Motor neuron (in vitro differentiated cells): ENCODE measurements at places on chromosomes 4 and X. TPM values are rescaled to one million over a fixed set of nuclear protein-coding genes. Genes with fewer than 3 reads are reported as not detected.

Gene DMP1
- total RNA-seq, result not detected in 2 replicates

Gene CNGA1
- 0.05 and 0.25 TPM in 2 replicates for total RNA-seq

Gene EREG
- 0.09 TPM in 1 of 2 replicates, not detected in the other for total RNA-seq

Gene UCP1
- total RNA-seq, result not detected in 2 replicates

Gene ITIH6
- 0.26 TPM in 1 of 2 replicates, not detected in the other for total RNA-seq

Gene CTPS2
- 40.6 and 46.1 TPM in 2 replicates for total RNA-seq

Gene L1CAM
- 0.90 and 2.9 TPM in 2 replicates for total RNA-seq

Gene TAF7L
- total RNA-seq, result 0.07 and 0.59 TPM in 2 replicates

GRCh38 chrX:118164138-118164537, 47.5 kb upstream of the KLHL13 start:
- ATAC-seq, result no peak

DNA sequence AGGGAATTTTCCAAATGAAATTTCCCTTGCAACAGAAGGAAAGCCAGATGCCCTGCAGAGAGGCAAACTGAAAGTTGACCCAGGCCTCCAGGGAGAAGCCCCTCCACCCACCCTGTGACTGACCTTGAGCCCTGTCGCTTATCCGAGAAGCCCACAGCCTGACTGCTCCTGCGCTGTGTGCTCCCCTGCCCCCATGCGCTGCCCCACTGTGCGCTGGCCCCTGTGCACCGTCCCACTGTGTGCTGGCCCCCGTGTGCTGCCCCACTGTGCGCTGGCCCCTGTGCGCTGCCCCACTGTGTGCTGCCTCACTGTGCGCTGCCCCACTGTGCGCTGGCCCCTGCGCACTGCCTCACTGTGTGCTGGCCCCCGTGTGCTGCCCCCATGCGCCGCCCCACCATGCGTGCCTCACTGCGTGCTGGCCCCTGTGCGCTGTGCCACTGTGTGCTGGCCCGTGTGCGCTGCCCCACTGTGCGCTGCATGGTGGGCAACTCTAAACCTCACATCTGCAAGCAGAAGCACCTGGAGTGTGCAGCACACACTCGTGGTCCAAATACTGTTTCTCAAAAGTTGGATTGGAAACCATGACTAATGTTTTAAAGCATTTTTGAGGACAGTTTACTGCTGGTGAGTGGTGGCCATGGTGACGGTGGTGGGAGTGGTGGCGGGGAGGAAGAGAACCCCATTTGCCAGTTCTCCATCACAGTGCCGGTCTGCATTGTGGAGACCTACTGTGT, 8.3 kb upstream of the GRPEL1 start:
- ATAC-seq, result no peak

DNA sequence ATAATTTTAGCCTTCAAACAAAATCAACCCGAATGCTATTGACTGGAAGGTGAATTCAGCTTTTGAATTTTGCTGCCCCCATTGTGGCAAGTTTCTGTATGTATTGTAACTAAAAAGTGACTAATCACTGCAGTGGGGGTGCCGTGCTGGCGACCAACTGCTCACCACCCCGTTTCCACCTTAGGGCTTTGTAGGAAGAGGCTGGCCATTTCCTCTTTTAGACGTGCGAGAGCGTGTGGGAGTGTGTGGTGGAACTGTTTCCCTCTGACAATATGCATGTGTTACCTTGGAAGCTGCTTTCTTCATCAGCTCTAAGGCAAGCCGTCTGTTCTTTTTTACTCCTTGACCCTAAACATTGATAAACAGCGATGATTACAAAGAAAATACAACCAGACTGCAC, 78.8 kb downstream of the SEL1L3 start:
- ATAC-seq, result no peak

DNA sequence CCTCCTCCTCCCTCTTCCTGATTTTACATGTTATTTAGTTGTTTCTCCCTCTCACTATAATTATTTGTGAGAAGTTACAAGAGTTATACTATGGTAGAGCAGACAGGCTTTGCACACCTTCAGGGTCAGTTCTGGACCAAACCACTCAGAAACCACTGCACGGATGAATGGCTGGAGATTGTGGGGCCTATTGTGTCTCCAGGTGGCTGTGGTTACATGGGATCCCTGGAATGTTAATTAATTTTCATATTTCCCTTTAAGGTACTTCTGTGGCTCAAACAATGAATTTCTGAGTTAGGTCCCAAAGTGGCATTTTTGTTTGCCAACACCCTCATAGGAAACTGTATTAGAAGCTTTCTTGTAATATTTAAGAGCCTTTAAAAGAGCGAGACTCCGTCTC, 151.9 kb downstream of the BMPR1B start:
- ATAC-seq, result no peak

DNA sequence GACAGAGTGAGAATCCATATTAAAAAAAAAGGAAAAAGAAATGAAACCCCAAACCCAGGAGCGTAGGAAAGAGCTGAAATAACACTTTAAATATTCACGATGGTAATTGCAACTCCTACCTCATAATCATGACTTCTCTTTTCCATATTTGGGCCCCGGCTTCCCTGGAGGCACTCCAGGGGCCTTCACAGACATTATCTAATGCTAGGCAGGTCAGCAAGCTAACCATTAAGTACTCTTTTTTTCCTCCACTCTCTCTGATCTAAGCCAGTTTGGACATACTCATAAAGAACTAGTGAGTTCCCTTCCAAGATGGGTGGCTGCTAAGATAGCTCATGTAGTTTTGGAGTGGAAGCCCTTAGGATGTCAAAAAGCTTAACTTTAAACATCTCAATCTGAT, 83.2 kb downstream of the SH3KBP1 start:
- ATAC-seq, result no peak

- ATAC-seq, result no peak
These were observed 73.3 kb downstream of the NCAPG start for GRCh38 chr4:17884063-17884462.

- ATAC-seq, result no peak
These were observed 6.3 kb downstream of the ANXA3 start for GRCh38 chr4:78557841-78558240.

DNA sequence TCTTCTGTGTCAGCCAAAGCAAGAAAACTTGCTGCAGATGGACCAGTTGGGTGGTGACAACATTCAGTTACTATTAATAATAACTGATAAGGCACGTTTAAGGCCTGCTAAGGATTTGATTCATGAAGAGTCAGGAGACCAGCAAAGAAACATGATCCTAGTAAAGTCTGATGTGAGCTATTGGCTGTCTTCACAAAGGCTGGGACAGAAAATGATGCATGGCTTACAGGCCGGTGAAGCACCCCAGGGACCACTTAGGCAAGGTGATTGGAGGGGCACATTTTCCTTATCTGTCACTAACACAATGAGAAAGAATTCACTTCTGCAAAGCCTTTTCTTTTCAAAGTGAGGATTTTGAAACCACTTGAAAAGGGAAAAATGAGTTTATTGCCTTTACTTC, 65.4 kb upstream of the TRPC3 start:
- ATAC-seq, result peak; percentile 97

- peak; percentile 35 for ATAC-seq
These were observed 87.9 kb downstream of the PDK3 start for GRCh38 chrX:24553011-24553410.

- no peak for ATAC-seq
These were observed 51.6 kb downstream of the CLCN4 start for GRCh38 chrX:10208281-10208856.

DNA sequence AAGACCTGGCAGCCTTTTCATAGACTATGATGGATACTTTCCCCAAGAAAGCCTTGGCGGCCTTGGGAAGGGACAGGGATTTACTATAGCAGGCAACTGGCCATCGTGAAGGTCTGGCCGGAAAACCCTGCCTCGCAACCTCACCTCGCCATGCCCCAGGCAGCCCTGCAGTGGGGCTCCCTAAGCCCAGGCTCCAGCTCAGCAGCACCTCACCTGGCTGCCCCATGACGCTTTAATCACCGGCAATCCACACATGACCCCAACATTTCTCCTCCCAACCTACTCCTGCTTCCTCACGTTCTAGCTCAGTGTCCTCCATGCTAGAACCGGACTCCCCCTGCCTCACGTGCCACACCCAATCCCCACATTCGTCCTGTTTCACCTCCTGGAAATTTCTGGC, 82.4 kb downstream of the NSUN7 start:
- no peak for ATAC-seq

- no peak for ATAC-seq
These were observed 13.1 kb upstream of the EOLA1 start for GRCh38 chrX:149527705-149528104.

DNA sequence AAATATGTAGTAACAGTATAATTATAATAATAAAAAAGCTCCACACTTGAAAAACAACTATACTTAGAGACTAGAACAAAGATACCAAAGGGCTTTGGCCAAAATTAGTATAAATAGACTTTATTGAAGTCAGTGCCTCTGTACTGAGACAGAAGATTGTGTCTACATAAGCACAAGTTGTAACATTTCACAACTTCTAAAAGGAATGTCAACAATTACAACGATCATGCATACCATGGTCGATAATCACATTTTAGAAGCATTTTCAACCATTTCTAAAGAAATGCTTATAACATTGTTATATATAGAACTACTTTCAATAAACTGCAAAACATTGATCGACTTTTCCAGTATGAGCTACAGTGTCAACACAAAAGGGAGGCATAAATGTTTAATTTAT, 57.0 kb downstream of the DHX15 start:
- no peak for ATAC-seq

- no peak for ATAC-seq
These were observed 376.5 kb upstream of the MAD2L1 start for GRCh38 chr4:120443116-120443515.

GRCh38 chr4:155367608-155368007, 9.2 kb downstream of the MAP9 start:
- ATAC-seq, result no peak

DNA sequence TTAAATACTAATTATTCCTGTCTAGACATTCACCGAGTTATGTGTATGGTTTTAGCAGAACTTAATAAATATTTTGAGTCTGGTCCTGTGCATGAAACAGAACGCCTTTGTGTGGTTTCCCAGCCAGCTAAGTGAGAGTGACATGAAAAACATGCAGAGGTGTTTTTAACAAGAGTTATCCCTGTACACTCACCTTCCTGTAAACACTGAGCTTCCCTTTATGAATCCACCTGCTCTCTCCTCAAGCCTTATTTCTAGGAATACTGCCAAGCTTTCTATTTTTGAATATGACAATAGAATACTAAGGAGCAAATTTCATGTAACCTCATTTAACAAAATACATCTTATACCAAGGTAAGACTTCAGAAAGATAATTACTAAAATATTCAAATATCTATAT, 270.3 kb upstream of the CTSO start:
- no peak for ATAC-seq

DNA sequence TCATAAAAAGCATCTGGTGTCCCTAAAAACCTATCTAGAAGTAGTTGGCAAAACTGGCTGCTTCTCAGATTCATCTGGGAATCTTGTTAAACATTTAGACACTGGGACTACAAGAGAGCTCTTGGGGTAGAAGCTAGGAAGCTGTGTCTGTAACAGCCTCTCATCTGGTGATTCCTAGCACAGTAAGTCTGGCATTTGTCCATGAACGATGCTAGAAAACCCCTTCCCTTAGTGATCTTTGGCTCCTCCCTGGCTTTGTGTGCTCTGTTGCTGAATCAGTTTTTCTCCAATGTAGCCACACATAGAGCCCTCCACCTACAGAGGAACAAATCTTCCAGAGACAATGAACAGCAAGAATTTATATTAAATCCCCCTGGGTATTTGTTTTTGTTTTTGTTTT, 951.7 kb upstream of the LCORL start:
- ATAC-seq, result no peak

- no peak for ATAC-seq
These were observed 35.7 kb downstream of the LDB2 start for GRCh38 chr4:16862697-16863096.

GRCh38 chr4:189202182-189202868, 738.3 kb upstream of the FRG1 start:
- peak; percentile 72 for ATAC-seq

DNA sequence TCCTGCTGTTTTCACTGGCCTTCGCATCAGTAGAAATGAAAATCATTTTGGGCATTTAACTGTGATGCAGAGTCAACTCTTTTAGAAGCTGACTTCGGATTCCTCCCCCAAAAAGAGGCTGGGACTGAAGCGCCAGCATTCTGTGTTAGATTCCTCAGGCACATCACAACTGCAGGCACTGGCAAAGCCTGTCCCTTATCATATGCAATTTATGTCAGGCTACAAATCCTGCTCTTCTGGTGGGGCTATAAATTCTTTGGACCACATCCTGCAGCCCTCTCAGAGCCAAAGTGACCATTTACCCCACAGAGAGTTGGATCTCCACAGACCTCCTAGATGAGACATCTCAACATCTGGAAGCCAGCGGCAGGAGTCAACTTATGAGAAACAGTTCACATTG, 138.4 kb downstream of the CBR4 start:
- no peak for ATAC-seq

DNA sequence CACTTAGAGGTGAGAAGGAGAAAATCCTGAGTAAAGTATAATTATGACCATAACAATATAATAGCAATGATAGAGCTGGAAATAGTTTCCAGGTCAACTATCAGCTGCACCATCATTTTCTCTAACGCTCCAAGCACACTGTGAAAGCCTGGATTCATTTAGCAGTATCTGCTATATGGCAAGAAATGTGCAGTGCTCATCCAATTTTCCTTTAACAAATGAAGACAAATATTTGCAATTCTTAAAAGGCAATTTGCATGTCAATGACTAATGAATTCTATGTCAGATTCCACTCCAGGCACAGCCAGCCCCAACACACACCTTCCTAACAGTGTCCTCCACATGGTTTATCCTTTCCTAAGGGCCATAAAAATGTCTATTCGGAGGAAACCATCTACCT, 12.7 kb downstream of the PRSS12 start:
- peak; percentile 57 for ATAC-seq

DNA sequence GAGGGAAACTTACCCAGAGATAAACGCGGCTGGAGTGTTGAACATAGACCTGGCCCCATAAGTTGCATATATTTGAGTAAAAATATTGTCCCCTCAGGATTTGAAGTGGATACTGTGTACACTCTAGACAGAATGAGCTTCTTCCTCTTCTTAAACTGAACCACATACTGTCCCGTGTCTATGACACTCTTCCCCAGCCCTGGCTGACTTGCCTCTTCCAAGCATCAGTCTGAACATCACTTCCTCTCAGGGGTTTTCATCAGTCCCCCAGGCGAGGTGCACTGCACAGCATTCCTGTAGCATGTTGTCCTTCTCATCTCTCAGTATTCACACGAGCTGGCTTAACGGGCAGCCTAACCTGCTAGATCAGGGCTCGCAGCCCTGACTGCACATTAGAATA, 80.5 kb upstream of the TMEM150C start:
- no peak for ATAC-seq

DNA sequence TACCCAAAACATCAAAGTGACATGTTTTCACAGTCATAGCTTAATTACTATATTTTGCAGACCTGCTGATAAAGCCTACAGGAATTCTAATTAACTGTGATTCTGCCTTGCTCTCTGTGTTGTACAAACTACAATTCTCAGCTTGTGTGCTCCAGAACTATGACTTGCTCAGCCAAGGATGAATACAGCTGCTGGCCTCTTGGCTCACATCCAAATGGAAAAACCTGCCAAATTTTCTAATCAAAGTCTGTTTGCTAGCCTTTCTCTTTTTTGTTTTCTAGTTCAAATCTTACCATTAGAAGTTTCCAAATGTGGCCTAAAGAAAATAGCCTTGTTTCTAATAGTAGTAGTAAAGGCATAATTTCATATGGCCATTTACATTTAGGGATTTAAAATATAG, 1176.8 kb downstream of the FAM133A start:
- no peak for ATAC-seq
